Skeletal muscle cell (primary cell): ENCODE measurements at places on chromosomes 7 and 10.

DNA sequence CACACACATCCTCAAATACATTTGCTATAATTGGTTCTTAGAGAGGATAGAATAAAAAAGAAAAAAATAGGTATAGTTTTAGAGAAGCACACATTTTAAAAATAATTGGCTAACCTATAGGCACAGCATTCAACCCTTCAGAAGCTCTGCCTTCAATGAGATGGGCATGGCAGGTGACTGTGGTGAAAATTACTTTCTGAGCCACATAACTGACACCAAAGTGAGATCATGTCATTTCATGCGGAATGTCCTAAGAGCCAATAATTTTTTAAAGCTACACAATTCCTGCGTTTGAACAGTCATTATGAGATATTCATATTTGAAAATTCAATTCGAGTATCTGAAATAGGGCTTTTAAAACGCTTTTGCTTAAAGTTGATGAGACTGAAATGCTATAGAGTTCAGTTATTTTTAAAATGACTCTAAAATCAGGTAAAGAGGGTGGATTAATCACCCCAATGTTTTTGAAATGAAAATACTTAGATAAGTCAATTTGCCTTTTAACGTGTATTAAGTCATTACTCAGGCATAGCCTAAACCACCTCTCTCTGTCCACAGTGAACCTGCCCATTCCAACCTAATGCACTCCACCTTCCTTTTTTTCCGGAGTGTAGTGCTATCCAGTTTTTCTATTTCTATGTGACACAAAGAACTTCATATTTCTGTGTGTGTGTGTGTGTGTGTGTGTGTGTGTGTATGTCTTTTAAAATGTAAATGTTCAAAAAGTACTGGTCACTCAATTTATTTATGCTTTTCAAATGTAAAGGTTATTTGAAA is 6.1 kb downstream of the RELN start:
- no peak for DNase-seq

- peak; percentile 72 for DNase-seq
Observed at GRCh38 chr7:98802088-98802780, 67.6 kb downstream of the TMEM130 start.

- no peak for DNase-seq
Observed at GRCh38 chr10:4652111-4653010, 173.6 kb upstream of the AKR1E2 start.

GRCh38 chr10:58054881-58055280 is 212.8 kb downstream of the IPMK start:
- DNase-seq = no peak

GRCh38 chr7:110283056-110283455 is 807.9 kb upstream of the LRRN3 start:
- DNase-seq = no peak

- no peak for DNase-seq
Observed at GRCh38 chr7:33143996-33144718, 14.8 kb downstream of the BBS9 start.
